Activated T-cell treated with anti-CD3 and anti-CD28 coated beads for 48 hours (primary cell): ENCODE measurements at places on chromosomes 13 and 19.

- DNase-seq = no peak
Measured at GRCh38 chr13:67318860-67319259, 88.7 kb upstream of the PCDH9 start.

GRCh38 chr13:25181597-25181996 is 9.5 kb upstream of the AMER2 start:
- DNase-seq = no peak

GRCh38 chr13:36981156-36981743 is 17.9 kb downstream of the ALG5 start:
- no peak for DNase-seq

DNA sequence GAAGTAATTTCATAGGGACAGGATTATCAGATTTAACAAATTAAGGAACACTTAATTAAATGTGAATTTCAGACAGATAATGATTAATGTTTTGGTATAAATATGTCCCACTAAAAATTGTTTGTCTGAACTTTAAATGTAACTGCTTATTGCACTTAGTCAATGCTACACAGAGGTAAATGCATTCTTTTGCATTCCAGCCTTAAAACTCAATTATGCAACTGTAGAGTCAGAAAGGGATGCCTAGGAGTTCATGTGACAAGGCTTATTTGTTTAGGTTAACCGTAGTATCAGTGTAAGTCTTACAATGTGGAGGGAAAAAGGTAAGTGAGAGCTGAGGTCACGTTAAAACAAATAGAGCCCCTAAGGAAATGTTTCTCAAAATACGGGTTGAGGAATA is 347.2 kb upstream of the ARGLU1 start:
- no peak for DNase-seq

- no peak for DNase-seq
Measured at GRCh38 chr13:59527500-59527899, 636.2 kb downstream of the DIAPH3 start.

- DNase-seq = no peak
Measured at GRCh38 chr13:45718992-45719391, 16.9 kb downstream of the CBY2 start.

GRCh38 chr13:38661010-38661675 is 25.7 kb upstream of the FREM2 start:
- no peak for DNase-seq
